ENCODE measurements at places on chromosomes 5 and 9. TPM values are rescaled to one million over a fixed set of nuclear protein-coding genes. Genes with fewer than 3 reads are reported as not detected.

GRCh38 chr5:43613370-43613769, 10.4 kb downstream of the NNT start:
- DNase-seq, result no peak

DNA sequence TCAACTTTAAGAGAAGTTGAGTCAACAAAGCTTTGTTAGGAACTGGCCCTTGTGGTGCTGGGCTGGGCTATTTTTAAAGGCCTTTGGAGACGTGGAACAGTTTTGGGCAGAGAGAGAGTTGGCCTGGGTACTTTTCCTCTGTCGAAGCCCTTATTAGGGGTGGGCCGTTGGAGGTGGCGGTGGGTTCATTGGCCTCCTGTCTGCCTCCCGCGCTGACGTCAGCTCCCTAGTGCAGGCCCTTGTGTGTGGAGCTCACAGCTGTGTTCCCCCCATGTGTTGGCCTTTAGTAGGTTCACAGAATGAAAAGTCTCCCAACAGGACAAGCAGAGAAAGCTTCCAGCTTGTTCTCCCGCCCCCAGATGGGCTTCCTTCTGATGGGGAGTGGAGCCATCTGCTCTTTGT, 2.7 kb downstream of the NCS1 start:
- no peak for DNase-seq

GRCh38 chr5:123358304-123358703, 64.9 kb downstream of the CEP120 start:
- DNase-seq, result no peak

ADAMTSL2 gene
- 2.2 TPM for total RNA-seq

- no peak for DNase-seq
Measured at GRCh38 chr5:160398806-160399205, 1.0 kb downstream of the FAM200C start.
